ENCODE measurements at places on chromosomes 13 and 19. TPM values are rescaled to one million over a fixed set of nuclear protein-coding genes. Genes with fewer than 3 reads are reported as not detected.

The KIR2DL3 gene
- not detected for total RNA-seq

The ZNF723 gene
- total RNA-seq: not detected

The IZUMO2 gene
- total RNA-seq: not detected

The NCAN gene
- 0.06 TPM for total RNA-seq

The KANK3 gene
- 7.2 TPM for total RNA-seq

All from A549 treated with dexamethasone at 1 μM for 4 hours (cell line).